Thymus (tissue), 14 donors: ENCODE measurements at places on chromosomes 3 and 15. TPM values are rescaled to one million over a fixed set of nuclear protein-coding genes. Genes with fewer than 3 reads are reported as not detected.
A peak's percentile ranks its signal among the peaks of the same experiment; 100 is the strongest.

GRCh38 chr3:150439657-150440056 lies 31.6 kb downstream of the TSC22D2 start:
- DNase-seq: no peak
- H3K27ac ChIP-seq: no peak overlapping the region
- H3K4me1 ChIP-seq: no peaks in the 10 kb centered on the region
- no peak overlapping the region for H3K4me3 ChIP-seq
- no peaks in the 10 kb centered on the region for H3K27me3 ChIP-seq

DNA sequence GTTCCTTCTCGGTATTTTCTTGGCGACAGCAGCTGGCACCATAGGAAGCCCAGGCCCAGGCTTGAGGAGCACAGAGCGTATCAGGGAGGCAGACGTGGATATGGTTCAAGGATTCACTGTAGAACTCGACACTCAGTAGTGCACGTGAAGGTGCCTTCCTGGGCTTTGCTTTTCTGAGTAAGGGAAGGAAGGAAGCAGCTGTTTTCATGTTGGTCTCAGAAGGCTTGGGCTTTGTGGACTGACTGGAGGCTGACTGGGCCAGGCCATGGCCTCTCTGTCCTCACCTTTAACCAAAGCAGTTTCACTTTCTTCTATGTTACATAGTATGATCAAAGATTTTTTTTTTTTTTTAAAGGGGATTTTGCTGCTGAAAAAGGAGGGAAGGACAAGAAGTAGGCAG lies 6.9 kb upstream of the GHRL start:
- no peaks in the 10 kb centered on the region for H3K27me3 ChIP-seq
- H3K27ac ChIP-seq: no peak overlapping the region
- no peaks in the 10 kb centered on the region for H3K4me1 ChIP-seq

DNA sequence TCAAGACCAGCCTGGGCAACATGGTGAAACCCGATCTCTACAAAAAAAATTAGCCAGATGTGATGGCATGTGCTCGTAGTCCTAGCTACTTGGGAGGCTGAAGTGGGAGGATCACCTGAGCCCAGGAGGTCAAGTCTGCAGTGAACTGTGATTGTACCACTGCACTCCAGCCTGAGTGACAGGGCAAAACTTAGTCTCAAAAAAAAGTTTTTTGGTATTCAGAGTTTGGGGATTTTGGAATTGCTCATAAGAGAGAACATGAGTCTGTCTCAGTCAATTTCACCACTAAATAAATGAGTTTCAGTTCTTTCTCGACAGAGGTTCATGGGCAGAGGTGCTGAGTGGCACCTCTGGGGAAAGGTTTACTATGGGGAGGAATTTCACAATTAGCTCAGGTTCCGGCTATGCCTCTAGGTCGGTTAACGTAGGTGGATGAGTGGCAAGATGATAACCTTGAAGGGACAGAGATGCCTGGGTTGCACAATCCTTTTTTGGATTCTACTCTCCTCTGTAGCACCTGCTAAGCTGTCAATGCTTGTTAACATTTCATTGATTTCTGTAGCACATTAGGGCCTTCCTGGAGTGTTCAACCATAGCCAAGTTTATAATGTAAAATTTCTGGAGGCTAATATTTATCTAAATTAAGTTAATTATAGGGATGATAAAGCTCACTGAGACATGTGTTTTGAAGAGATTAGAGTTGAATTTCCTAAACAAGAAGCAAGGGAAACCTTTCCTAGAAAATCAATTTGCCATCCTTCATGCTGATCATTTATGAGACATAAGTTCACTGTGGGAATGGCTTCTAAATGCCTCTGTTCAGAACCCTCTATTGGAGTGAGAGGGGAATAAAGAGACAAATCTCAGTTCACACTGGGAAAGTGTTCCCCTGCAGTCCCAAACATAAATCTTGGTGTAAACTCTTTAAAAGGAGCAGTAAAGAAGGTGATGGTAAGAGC lies 37.4 kb upstream of the DCP1A start:
- H3K27ac ChIP-seq: no peak overlapping the region
- H3K4me1 ChIP-seq: no peaks in the 10 kb centered on the region
- H3K4me3 ChIP-seq: no peak overlapping the region
- no peak for DNase-seq
- no peaks in the 10 kb centered on the region for H3K27me3 ChIP-seq

Gene EIF5A2
- 6.2 TPM for total RNA-seq

Gene ZBTB47
- 2.5 TPM for total RNA-seq

GRCh38 chr15:33722005-33722672 lies 246.2 kb upstream of the CHRM5 start:
- DNase-seq: no peak

- H3K36me3 ChIP-seq: no peaks in the 10 kb centered on the region
- H3K4me1 ChIP-seq: peaks cover 8% of the 10 kb centered on the region
- H3K27ac ChIP-seq: no peak overlapping the region
- H3K4me3 ChIP-seq: no peak overlapping the region
- H3K27me3 ChIP-seq: no peaks in the 10 kb centered on the region
- DNase-seq: no peak
Measured at GRCh38 chr3:55543181-55543614, 56.1 kb upstream of the WNT5A start.

Gene RETNLB
- total RNA-seq: not detected

DNA sequence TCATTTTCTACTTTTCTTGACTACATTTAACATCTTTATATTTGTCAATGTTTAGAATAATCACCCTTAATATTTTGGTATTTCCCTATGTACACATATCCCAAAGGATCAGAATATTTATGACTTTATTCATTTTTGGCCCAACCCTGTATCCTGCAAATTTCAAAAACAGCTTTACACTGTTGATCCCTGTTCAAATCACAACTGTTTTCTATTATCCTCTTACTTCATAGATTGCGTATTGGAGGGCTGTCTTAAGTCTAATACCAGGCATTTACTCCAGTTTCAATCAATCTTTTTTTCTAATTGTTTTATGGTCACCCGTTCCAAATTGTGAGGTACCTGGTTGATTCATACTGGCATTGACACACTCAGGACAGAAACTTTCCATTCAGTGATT lies 107.9 kb downstream of the RPL22L1 start:
- no peaks in the 10 kb centered on the region for H3K4me1 ChIP-seq
- no peak overlapping the region for H3K27ac ChIP-seq
- no peaks in the 10 kb centered on the region for H3K27me3 ChIP-seq
- H3K4me3 ChIP-seq: no peak overlapping the region

DNA sequence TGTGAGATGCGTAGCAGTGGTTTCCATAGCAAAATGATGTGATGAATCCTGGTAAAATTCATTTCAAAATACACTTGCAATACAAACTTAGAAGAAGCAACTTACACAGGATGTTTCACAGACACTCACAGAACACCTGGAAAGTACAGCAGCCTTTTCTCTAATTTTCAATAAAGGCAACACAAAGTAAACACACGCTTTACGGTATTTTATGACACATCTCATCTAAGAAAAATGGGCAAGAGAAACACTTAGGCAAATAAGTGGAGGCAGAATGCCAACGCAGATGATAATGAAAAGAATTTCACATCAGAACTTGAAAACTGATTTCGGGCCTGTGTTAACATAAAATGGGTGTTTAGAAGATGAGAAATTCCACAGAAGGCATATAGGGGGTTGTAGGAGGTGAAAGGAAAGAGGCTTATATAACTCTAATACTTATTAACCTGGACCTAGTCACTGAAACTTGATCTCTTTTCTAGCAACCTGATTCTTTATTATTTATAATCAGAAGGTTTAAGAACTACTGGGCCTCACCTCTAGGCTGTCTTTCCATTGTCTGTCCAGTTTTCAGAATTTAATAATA lies 25.6 kb upstream of the MAP3K13 start:
- DNase-seq: no peak
- H3K36me3 ChIP-seq: no peaks in the 10 kb centered on the region
- no peak overlapping the region for H3K27ac ChIP-seq
- no peak overlapping the region for H3K4me3 ChIP-seq

Gene ADGRG7
- 0.14 TPM for total RNA-seq

DNA sequence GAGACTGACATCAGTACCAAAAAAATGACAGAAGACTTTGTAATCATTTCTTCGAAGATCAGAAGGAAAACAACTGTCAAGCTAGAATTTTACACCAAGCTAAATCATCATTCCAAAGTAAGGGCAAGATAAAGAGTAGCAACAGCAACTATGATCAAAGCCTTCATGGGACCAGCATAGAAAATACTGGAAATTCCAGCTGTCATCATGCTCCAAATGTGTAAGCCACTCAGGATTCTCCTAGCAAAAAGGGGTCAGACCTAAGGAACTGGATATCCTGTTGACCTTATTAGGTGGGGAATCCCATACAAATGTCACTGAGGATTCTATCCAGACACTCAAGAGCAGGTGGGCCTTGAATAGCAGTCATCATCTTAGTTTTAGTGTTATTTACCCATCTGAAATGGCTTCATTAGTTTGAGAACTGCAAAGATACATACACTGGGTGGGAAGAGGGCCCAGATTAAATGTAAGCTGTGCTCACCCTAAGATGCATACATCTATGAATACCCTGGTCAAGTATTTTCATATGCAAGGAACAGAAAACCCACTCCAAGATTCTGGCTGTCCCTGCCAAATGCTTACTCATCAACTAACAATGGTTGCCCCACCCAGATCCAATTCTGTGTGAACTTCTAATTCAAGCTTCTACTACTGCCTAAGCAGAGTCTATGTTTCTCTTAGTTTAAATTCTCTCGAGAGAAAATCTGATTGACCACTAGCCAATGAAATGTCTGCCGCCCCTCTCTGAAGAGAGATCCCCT lies 33.5 kb downstream of the CLDN18 start:
- H3K36me3 ChIP-seq: no peaks in the 10 kb centered on the region
- H3K27ac ChIP-seq: no peak overlapping the region
- H3K27me3 ChIP-seq: no peaks in the 10 kb centered on the region
- DNase-seq: no peak
- no peaks in the 10 kb centered on the region for H3K4me1 ChIP-seq

Gene PAQR5
- 0.14 TPM for total RNA-seq

Gene ITIH4
- 4.5 TPM for total RNA-seq

Gene SLCO2A1
- total RNA-seq: 1.5 TPM

Gene CDHR4
- not detected for total RNA-seq

Gene TP63
- total RNA-seq: 17.3 TPM

GRCh38 chr3:134600685-134601463 lies 49.9 kb downstream of the KY start:
- peaks cover 4% of the 10 kb centered on the region for H3K27me3 ChIP-seq
- H3K4me3 ChIP-seq: peak overlapping the region; percentile 20
- peak; percentile 37 for DNase-seq
- peaks cover 4% of the 10 kb centered on the region for H3K4me1 ChIP-seq

DNA sequence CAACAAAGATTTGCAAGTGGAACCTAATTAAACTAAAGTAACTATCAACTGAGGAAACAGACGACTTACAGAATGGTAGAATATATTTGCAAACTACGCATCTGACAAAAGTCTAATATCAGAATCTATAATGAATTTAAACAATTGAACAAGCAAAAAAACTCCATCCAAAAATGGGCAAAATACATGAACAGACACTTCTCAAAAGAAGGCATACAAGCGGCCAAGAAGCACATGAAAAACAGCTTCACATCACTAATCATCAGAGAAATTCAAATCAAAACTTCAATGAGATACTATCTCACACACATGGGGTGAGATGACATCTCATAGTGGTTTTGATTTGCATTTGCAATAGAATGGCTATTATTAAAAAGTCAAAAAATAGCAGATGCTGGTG lies 128.6 kb downstream of the POLR2M start:
- H3K27me3 ChIP-seq: no peaks in the 10 kb centered on the region
- DNase-seq: no peak

Gene COL6A5
- total RNA-seq: 0.05 TPM

Gene RTP1
- 0.05 TPM for total RNA-seq

Gene SLC24A5
- total RNA-seq: 0.05 TPM

Gene ST3GAL6
- total RNA-seq: 16.8 TPM

- H3K27ac ChIP-seq: no peak overlapping the region
- no peaks in the 10 kb centered on the region for H3K4me1 ChIP-seq
Measured at GRCh38 chr3:7950890-7951289, 550.7 kb upstream of the LMCD1 start.

Gene AP3B2
- 0.33 TPM for total RNA-seq

DNA sequence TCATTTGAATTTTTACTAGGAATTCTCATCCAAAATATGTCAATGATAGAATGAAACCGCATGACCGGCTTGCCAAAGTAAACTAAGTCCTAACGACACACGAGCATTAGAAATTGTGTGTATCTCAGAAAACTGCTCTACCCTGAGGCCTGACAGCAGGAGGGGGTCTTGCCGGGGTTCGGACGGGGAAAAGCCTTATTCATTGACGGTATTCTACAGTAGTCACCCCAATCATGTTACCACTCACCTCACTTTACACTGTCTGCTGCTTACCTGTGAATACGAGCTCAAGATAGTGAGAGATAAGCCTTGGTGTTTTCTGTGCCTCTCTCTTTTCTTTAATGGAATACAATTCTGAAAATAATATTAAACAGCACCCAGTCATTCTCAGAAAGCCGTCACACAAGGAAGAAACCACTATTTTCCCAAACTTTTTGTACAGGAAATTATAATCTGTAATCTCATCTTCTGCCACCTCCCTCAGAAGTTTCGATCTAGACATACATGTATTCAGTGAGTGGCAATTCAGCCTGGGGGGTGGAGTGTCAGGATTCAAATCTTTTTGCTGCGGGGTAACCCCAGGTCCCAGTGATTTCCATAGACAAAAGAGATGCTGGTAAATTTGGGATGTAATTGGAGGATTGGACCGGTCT lies 492 bp upstream of the FAM43A start:
- peaks cover 51% of the 10 kb centered on the region for H3K4me1 ChIP-seq
- H3K27ac ChIP-seq: no peak overlapping the region
- H3K27me3 ChIP-seq: peaks cover 65% of the 10 kb centered on the region
- H3K4me3 ChIP-seq: peak overlapping the region; percentile 50
- no peaks in the 10 kb centered on the region for H3K36me3 ChIP-seq
- no peak for DNase-seq

Gene UBAP1L
- total RNA-seq: 0.61 TPM

GRCh38 chr3:194731506-194732073 lies 45.9 kb downstream of the FAM43A start:
- no peak for DNase-seq
- no peaks in the 10 kb centered on the region for H3K36me3 ChIP-seq
- peaks cover 12% of the 10 kb centered on the region for H3K27me3 ChIP-seq
- no peak overlapping the region for H3K4me3 ChIP-seq
- no peak overlapping the region for H3K27ac ChIP-seq
- no peaks in the 10 kb centered on the region for H3K4me1 ChIP-seq
